CD4-positive, alpha-beta memory T cell (primary cell): ENCODE measurements at places on chromosomes 5 and 9.

GRCh38 chr9:130660326-130660682 is 4.1 kb upstream of the PRDM12 start:
- no peak for DNase-seq

DNA sequence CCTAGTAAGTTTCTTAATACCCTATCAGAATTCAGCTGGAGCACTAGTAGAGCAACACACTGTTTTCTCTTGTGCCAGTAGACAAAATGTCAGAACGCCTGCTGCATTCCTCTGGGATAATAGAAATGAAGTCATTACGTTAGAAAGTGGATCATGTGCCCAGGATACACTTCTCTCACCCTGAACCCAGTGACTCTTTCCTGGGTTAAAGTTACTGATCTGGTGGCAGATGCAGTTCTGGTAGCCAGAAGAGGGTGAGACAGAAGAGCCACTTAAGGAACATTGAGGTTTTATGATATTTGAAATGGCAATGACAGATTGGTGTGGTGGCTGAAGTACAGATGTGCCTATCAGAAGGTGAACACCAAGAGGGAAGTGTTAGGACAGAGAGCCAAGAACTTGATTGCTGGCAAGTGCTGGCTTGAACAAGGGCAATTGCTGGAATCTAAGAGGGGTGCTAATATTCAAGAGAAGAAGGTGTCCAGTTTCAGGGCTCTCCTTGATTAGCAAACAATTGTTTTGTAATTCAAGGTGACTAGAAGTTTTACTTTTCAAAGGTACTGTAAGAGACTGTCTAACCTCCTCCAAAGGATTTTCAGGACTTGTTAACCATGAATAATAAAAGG is 93.7 kb upstream of the ERBIN start:
- DNase-seq: no peak

DNA sequence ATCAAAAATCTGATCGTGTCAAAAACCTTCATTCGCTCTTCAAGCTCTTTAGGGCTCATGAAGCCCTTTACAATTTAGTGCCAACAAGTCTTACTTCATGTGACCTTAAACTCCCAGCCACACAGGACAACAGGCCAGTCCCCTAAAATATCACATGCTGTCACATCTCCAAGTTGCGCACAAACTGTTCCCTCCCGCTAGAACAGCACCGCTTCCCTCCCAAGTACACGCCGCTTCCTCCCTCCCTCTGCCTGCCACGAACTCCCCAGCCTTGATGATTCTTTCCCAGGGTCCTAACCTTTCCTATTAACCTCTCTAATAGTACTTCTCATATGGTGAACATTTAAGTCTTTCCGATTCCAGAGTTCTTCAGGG is 91.2 kb downstream of the TLE1 start:
- DNase-seq: no peak

- no peak for DNase-seq
Observed at GRCh38 chr9:94909250-94909894, 182.9 kb downstream of the AOPEP start.

GRCh38 chr9:90505695-90506094 is 136.9 kb downstream of the DIRAS2 start:
- no peak for DNase-seq

DNA sequence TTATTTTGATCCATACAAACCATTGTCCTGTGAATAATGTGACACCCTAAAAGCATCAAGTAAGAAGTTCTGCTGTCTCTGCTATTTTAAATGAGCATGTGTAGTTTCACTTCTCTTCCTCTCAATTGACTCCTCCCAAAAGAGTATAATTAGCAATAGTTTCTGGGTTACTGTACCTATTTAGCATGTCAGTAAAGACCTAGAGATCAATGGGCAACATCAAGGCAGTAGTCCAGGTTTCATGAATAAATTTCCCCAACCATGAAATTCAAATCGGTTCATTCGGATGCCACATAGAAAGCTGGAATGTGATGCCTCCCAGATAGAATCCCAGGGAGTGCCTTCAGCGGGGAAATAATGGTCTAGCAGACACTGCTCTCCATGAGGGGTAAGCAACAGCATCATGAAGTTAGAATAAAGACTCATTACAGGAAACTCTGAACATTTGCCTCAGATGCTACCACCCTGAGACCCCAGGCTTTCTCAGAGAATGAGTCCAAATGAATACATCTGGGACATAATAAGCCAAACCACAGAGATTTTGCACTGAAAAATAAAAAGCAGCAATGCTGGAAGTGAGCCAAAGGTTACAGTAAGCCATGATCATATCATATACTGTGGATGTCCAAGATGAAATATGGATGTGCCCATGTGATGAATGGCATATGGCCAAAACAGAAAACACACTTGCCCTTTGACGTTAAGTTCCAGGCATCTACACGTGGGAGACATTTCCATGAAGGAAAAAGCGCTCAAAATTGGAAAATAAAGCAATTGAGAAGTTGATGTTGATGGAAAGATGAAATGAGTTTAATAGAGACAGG is 1107.0 kb upstream of the SEMA6A start:
- no peak for DNase-seq

DNA sequence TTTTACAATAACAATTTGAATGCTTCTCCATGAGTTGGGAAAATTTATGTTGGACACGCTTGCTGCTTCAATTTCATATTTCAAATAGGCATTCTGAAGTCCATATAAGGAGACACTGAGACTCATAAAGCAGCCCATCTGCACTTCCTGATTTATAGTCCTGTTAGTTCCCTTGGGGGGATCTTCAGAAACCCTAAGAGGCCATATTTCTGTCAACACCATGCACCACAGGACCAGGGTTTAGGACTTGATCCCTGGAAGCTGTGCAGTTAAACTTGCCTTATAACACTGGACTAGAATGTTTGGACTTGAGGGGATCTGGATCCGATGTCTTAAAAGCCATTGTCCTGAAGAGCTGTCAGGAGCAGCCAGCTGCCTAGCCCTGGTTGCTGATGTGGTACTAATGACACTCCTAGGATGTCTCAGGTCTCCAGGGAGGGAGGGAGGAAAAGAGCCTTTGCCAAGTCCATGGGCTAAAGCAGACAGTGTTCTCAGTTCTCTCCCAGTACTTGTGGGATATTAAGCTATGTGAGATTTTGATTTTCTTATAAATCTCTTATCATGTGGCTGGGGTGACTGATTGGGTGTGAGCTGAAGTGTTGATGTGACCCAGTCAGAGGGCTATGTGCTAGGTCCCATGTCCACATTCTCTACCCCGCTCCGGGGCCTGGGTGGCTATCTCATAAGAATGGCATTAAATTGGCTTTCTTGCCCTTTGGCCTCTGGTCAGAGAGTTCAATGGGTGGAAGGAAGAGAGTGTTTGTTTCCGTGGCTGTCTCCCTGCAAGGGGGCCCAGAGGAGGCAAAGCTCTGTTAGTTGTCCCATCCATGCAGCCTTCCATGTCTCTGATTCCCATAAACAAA is 399.8 kb downstream of the OSTF1 start:
- peak; percentile 33 for DNase-seq

DNA sequence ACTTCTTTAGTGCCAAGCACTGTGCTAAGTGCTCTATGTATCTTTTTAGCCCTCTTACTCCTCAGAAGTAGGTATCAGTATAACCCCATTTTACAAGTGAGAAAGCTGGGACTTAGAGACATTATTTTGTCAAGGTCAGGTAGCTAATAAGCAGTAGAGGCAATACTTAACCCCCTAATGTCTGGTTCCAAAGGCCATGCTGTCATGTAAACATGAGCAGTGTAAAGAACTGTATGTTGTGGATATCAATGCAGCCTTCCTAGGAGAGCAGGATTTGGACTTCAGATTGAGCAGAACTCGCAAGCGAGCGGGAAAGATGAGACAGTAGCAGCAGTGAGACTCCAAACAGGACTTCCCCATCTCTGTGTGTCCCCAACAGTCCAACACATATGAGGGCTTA is 3.6 kb upstream of the SHROOM1 start:
- no peak for DNase-seq

DNA sequence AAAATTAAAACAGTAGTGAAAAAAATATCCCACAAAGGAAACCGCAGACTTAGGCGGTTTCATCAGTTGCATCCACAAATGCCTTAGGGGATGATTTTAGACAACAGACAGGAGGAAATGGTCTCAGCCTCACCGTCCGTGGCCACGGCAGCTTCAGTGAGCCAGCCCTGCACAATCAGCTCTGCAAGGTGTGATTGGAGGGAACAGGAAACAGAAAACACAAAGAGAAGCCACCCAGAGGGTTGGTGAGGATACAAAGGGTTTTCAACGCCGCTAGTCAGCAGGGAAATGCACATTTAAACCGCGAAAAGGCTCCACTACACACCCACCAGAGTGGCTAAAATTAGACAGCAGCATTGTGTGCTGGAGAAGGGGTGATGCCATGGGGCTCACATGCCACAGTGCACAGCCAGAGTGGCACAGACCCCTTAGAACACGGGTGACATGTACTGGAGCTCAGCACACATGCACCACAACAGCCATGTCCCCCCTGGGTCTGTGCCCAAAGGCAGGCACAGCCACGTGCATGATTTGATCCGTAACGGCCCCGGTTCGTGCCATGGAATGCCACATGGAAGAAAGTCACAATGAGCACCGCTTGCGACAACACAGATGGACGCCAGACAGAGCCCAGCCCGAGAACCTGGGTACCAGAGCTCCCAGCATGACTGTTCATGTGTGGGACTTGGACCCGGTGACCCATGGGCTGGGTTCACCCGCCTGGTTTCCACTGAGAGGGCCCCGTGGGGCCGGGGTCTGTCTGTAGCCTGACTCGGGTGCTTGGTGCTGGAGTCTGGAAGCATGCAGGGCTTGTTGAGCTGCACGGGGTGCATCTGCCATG is 18.3 kb upstream of the TERT start:
- peak; percentile 62 for DNase-seq

DNA sequence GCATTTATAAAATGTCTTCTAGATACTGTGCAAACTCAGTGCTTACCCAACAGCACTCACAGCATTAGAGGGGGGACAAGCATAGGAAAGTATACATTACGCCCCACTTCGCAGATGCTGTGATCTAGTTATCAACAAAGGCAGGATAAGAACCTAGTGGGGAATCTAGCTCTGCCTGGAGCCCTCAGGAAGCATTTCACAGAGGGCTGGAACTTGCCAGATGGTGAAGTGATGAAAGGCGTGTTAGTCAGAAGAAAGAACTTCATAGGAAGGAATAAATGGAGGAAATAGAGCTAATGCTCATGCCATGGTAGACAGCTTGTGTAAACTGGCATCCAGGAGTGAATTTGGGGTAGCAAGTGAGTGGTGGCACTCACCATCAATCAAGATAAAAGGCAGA is 25.8 kb downstream of the DIRAS2 start:
- no peak for DNase-seq

DNA sequence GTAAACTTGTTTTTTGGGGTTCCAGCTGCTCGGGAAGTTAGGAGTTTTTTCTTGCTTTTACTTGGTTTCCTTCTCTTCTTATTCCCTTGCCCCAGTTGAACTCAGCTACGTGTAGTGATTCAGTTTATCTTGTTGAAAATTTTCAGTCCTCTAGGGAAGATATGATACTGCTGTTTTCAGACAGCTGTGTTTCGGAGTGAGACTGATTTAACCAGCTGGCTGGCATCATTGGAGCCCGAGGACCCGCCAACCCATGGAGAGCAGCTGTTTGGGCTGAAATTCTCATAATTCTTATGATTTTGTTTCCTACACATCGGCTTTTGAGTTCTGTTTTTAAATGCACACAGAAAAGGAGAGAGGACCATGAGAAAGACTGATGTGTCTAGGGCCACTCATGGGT is 271.5 kb downstream of the NR3C1 start:
- DNase-seq: no peak

DNA sequence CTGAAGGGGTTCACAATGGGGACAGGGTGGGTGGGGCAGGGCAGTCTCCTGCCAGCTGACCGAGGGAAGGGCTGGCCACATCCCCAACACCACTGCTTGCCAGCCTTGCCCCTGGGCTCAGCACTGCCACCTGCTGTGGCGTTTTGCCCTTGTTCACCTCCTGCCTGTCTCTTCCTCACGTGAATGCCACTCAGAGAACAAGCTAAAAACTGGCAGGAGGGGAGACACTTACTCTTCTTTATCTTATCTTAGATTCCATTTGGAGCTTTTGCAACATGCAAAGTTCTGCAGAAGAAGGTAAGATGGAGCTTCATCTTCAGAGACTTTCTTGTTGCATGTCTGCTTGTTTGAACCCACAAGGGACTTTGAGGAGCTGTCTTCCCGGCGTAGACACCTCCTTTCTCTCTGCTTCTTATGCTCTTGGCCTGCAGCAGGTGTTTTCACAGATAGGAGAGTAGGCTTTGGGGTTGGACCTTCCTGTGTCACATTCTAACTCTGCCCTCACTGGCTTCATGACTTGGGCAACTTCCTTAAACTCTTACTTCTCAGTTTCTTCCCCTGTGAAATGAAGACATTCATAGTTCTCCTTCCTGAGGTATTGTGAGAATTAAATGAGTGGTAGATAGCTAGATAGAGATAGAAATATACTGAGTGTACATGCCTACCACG is 4.1 kb downstream of the LRSAM1 start:
- DNase-seq: no peak

GRCh38 chr5:73654819-73655318 is 28.9 kb downstream of the ARHGEF28 start:
- DNase-seq: no peak

DNA sequence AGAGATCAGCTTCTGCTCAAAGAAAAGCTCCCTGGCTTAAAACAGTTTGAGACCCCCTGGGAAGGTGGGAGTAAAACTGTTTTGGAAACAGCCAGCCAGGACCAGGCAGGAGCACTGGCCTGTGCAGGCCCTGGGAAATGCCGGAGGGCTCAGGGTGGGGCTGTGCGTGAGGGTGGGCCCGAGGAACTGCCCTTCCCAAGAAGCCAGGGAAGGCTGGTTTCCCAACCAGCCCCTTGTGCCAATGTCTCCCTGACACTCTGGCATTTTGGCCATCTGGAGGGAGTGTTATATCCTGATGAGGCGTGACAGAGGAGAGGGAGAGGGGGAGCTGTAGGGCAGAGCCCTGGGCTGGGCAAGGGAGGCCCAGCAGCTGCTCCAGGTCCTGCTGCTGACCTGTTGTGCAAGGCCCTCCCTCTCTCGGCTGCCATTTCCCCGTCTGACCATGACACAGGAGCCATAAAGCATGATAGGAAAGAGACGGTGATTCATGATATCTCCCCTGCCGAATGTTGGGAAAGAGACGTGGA is 16.1 kb downstream of the OLFML2A start:
- DNase-seq: no peak

DNA sequence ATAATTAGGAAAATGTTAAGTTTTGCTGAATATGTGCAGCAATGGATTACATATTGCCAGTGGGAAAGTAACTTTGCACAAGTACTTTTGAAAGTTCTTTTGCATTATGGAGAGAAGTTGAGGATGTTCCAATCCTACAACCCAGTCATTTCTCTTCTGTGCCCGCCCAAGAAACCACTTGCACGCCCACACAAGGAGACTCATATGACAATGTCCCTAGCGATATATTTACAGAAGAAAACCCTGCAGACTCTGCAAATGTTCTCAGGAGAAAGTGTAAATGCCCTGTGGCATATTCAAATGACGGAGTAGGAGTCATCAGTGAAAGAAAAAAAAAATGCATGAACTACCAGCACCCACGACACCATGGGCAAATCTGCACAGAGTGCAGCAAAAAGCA is 356.5 kb downstream of the CTNND2 start:
- DNase-seq: no peak

- DNase-seq: no peak
Observed at GRCh38 chr5:31421806-31422586, 109.9 kb downstream of the DROSHA start.

GRCh38 chr9:29637471-29638237 is 2064.4 kb upstream of the C9orf72 start:
- no peak for DNase-seq
